Astrocyte (in vitro differentiated cells and primary cell): ENCODE measurements at places on chromosomes 11 and 22. TPM values are rescaled to one million over a fixed set of nuclear protein-coding genes. Genes with fewer than 3 reads are reported as not detected.
A peak's percentile ranks its signal among the peaks of the same experiment; 100 is the strongest.

DNA sequence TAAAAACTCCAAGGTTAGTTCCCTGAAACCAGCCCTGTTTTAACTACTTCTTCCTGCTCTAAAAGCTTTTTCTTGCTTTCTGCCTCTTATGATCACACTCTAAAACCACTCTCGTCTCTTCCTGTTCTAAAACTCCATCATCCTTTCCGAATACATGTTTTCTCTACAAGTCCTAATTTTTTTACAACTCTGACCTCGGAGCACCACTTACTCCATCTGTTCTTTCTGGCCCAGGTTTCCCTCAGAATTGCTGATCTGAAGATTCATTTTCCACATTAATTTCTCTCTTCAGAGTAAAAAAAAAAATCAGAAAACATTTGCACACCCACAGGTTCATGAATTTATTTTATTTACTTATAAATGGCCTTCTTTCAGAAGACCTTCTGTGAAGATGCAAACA lies 265.7 kb upstream of the CADM1 start:
- H3K4me1 ChIP-seq, result no peaks in the 10 kb centered on the region
- DNase-seq, result no peak
- no peak overlapping the region for H3K4me3 ChIP-seq

DNA sequence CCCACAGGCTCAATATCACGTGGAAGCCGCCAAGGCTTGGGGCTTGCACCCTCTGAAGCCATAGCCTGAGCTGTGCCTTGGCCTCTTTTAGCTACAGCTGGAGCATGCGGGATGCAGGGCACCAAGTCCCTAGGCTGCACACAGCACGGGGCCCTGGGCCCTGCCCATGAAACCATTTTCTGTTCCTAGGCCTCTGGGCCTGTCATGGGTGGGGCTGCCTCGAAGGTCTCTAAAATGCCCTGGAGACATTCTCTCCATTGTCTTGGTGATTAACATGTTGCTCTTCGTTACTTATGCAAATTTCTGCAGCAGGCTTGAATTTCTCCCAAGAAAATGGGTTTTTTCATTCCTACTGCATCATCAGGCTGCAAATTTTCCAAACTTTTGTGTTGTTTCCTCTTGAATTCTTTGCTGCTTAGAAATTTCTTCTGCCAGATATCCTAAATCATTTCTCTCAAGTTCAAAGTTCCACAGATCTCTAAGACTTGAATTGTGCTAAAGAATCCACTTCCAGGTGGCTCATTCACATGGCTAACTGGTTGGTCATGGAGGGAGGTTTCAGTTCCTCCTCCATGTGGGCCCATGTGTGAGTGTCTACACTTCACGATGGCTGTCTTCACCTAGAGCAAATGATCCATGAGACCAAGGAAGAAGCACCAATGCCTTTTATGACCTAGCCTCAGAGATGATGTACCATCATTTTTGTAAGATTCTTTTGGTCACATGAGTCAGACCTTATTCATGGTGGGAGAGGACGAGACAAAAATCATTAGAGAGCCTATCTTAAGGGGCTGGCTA lies 7.4 kb upstream of the CREBZF start:
- no peak overlapping the region for H3K4me3 ChIP-seq
- no peak for DNase-seq
- H3K4me1 ChIP-seq, result no peaks in the 10 kb centered on the region

Gene KRTAP5-7
- total RNA-seq, result not detected in 2 replicates

- H3K4me3 ChIP-seq, result no peak overlapping the region
- peaks cover 5% of the 10 kb centered on the region for H3K4me1 ChIP-seq
- no peaks in the 10 kb centered on the region for H3K36me3 ChIP-seq
- DNase-seq, result peak; percentile 22
- peaks cover 18% of the 10 kb centered on the region for H3K27me3 ChIP-seq
Measured at GRCh38 chr11:15101072-15101709, 13.5 kb upstream of the INSC start.

DNA sequence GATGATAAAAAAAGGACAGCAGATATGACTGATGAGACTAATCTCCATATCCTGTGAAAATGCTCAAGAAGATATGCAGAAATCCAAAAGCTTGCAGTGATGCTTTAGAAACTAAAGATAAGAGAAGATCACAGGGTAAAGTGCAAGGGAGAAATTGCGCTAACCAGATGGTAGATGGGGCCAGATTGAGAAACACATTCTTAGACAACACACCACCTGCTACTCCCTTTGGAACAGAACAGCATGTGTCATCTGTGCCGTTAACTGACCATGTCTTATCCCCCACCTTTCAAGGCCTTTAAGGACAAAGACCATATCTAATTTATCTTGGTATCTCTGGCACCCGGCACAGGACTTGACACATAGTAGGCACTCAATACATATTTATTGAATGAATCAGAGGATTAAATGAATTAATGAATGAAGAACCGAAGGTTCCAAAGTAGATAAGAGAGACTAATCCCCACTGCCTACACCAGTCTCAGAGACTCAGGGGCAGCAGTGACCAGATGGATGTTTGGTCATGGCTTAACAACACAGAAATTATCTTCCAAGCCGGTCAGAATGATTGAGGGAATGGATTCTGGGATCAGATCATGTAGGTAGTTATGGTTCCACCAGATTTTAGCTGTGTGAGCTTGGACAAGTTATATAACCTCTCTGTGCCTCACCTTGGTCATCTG lies 12.3 kb upstream of the P2RY2 start:
- no peaks in the 10 kb centered on the region for H3K36me3 ChIP-seq
- no peak for DNase-seq
- no peak overlapping the region for H3K27ac ChIP-seq

GRCh38 chr11:130892861-130893260 lies 23.4 kb downstream of the SNX19 start:
- no peak overlapping the region for H3K27ac ChIP-seq
- H3K4me3 ChIP-seq, result no peak overlapping the region
- H3K36me3 ChIP-seq, result peaks cover 20% of the 10 kb centered on the region
- H3K4me1 ChIP-seq, result peaks cover 23% of the 10 kb centered on the region

GRCh38 chr11:108111126-108111525 lies 10.2 kb upstream of the ACAT1 start:
- H3K4me1 ChIP-seq, result peaks cover 13% of the 10 kb centered on the region
- no peak overlapping the region for H3K4me3 ChIP-seq
- peaks cover 2% of the 10 kb centered on the region for H3K36me3 ChIP-seq

Gene CDPF1
- 5.4 and 5.7 TPM in 2 replicates for total RNA-seq

Gene FEN1
- total RNA-seq, result 13.6 and 13.8 TPM in 2 replicates

Gene PRR33
- not detected in 2 replicates for total RNA-seq

Gene CD82
- 74.5 and 90.6 TPM in 2 replicates for total RNA-seq

DNA sequence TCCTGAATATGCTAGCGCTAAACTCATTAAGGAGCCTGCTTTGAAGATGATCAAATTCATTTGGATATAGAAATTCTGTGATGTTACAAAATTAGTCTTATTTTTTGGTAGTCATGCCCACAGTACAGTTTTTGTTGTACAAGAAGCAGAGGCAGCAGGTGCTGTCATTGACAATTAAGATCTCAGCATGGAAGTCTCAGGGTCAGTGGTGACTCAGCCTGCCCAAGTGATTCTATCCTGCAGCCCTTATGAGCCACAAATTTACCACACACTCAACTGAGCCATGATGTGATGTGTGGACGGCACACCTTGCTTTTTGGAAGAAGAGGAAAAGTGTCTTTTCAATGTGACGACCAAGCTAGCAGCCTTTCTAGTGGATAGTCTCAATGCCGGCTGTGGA lies 153.6 kb upstream of the SORL1-AS1 start:
- no peak overlapping the region for H3K4me3 ChIP-seq
- no peaks in the 10 kb centered on the region for H3K4me1 ChIP-seq
- no peak overlapping the region for H3K27ac ChIP-seq
- no peaks in the 10 kb centered on the region for H3K36me3 ChIP-seq
- peaks cover 19% of the 10 kb centered on the region for H3K27me3 ChIP-seq

- no peak overlapping the region for H3K27ac ChIP-seq
- no peaks in the 10 kb centered on the region for H3K27me3 ChIP-seq
- no peaks in the 10 kb centered on the region for H3K36me3 ChIP-seq
- DNase-seq, result no peak
- no peaks in the 10 kb centered on the region for H3K4me1 ChIP-seq
Measured at GRCh38 chr22:47653921-47654320, 891.5 kb downstream of the TBC1D22A start.

Gene PRG2
- total RNA-seq, result not detected in 2 replicates

GRCh38 chr11:9838961-9839360 lies 175.1 kb downstream of the SWAP70 start:
- H3K4me1 ChIP-seq, result peaks cover 13% of the 10 kb centered on the region
- H3K27me3 ChIP-seq, result no peaks in the 10 kb centered on the region
- DNase-seq, result peak; percentile 26
- H3K36me3 ChIP-seq, result no peaks in the 10 kb centered on the region
- H3K27ac ChIP-seq, result no peak overlapping the region
- no peak overlapping the region for H3K4me3 ChIP-seq
